ENCODE measurements at places on chromosomes 1 and 21.

DNA sequence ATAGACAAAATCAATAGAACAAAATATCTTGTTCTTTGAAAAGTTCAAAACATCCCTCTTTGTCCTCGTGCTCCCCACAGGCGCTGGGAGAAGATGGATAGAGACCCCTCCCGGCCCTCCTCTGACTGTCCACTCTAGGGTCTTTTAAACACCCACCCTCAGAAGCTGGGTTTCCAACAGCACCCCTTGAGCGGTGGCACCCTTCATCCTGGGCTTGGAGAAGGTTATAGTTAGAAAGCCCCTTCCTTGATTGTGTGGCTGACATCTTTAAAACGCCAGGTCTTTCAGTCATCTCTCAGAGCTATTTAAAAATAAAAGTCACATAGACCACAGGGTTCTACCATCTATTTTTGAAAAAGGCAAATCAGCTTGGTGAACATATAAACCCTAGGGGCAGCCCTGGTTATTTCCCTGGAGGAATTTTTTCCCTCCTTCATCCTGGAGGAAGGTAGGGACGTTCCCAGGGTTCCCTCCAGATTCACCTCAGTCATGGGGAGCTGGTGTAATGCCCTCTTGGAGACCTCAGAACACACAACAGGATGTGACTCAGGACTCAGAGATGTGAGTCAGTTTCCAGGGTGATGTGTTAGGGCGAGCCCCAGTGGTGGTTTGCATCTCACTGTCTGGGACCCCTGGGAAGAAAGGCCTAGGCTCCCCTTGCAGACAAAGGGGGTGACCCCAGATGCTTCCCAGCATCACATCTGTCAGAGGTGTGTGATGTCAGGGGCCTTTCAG is 138.5 kb downstream of the CLIC6 start:
- DNase-seq = peak; percentile 71

DNA sequence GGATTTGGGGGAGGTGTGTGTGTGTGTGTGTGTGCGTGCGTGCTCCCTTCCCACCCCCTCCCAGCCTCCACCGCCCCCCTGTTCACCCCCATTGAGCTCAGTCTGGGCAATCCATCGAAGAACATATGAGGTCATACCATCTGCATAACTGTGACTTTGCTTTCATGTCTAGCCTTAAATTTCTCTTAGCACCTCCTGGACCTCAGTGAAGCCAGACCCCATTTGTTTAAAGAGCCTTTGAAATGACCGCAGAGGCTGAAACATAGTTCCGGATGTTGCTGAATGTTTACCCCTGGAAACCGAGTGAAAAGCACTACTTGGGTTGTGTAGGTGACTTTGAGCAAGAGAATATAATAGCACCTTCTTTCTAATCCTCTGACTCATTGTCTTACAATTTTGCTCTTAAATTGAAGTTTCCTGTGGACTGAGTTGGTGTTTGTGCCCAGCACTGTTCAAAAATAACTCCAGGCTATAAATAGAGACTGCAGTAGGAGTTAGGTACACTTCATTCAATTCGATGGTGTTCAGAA is 75.4 kb downstream of the UBE4B start:
- DNase-seq = no peak

DNA sequence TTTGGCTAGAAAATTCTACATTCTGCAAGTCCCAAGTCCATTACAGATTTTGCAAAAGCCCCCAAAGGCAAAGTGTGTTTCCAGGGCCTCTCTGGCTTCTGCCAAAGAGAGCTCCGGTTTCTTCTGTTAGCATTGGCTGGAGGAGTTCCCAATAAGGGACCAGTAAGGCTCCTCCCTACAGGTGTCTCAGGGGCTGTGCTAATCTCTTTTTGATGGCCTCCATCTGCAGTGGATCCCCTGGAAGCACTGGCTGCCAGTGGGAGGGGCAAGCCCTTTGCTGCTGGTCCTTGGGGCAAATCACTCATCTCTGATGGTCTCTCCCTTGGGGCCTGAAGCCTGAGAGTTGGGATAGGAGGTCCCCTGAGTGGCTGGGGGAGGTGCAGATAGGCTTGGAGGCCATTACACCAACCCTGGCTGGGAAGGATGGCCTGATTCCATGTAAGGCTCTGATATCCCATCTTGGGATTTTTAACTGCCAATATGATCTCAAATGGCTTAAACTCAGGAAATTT is 89.1 kb upstream of the USP24 start:
- no peak for DNase-seq

DNA sequence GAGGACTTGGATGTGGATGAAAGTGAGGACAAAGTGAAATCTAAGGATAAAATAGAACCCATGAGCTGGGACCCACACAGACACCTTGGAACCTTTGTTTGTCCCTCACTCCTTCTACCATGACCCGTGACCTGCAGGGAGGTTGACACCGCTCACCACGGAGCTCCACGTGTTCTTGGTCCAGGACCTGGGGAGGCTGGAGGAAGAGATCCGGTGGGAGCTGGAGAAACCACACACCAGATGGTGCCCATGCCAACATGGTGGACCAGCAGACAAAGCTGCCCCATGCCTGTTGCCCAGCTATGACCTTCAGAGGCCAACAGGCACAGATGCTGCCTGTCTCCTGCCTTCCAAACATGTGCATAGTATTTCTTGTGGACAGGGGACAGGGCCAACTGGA is 721.9 kb downstream of the PTPRU start:
- no peak for DNase-seq

DNA sequence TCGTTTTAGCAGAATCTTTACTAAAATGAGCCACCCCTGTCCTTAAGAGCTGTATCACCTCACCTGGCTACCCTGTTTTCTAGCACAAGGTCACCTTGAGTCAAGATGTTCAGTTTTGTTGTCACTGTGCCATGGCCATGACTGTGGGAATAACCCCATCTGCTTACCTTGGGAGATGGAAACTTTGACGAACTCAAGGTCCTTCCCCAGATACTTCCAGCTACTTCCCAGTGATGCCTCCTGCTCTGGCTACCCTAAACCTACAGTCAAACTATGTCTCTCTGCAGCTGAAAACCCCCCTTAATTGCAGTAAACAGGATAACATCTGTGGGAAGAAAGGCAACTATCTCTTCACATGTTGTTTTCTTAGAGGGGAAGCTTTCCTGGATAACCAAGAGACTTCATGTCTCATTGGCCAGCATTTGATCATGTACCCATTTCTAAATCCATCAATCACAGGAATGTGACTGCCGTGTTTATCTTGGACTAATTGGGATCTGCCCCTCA is 89.5 kb upstream of the C1orf21 start:
- no peak for DNase-seq

GRCh38 chr1:117930173-117930447 is 571 bp downstream of the WDR3 start:
- DNase-seq = no peak

- DNase-seq = no peak
Observed at GRCh38 chr1:34235594-34235993, 58.9 kb downstream of the C1orf94 start.
